ENCODE measurements at places on chromosomes 16 and 17.
A peak's percentile ranks its signal among the peaks of the same experiment; 100 is the strongest.

DNA sequence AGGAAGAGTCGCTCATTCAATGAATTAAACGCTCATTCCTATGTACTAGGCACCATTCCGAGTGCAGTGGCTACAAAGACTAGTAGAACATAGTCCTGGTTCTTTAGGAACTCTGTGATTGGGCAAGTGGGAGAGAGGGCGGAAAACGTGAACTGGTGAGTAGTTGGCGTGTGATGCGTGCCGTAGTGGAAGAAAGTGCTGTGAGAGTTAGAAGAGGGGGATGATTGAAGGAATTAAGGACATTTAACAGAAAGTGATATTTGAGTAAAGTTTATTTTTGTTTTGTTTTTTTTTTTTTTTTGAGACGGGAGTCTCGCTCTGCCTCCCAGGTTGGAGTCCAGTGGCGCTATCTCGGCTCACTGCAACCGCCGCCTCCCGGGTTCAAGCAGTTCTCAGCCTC, 7.9 kb upstream of the SLFN14 start:
- no peak for DNase-seq

DNA sequence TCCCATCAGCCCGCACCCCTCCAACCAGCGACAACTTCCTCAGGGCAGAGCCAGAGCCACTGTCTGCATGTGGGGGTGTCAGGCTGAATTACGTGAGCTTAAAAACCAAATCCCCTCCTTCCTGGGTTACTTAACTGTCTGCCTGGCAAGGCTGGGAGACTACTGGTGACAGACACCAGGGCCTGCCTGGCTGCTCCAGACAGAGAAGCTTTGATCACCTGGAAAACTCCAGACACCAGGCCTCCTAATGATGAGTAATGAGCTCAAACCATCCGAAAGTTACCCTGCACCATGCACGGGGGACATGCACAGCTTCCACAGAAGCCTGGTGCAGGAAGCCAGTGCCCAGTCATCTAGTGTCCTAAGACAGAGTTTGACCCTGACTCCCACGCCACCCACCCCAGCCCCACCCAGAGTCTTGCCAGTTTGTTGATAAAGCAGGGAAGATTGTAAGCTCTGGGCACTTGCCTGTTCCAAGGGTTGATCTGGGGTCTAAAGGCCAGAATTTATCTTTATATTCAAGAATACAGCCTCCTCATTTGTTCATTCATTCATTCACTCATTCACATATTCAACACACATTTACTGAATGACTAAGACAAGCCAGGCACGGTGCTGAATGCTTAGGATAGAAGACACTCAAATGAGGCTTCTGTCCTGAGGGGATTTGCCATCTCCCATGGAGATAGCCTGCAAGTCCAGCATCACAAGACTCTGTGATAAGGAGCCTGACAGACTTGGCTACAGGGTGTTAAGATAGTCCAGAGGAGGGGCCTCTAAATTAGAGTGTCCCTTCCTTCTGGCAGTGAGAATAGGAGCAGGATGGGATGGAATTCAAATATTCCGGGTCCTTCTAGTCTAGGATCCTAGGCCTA, 7.2 kb upstream of the CCDC182 start:
- DNase-seq: no peak

- no peak for DNase-seq
These were observed 271.4 kb downstream of the IRX3 start for GRCh38 chr16:54015147-54015546.

DNA sequence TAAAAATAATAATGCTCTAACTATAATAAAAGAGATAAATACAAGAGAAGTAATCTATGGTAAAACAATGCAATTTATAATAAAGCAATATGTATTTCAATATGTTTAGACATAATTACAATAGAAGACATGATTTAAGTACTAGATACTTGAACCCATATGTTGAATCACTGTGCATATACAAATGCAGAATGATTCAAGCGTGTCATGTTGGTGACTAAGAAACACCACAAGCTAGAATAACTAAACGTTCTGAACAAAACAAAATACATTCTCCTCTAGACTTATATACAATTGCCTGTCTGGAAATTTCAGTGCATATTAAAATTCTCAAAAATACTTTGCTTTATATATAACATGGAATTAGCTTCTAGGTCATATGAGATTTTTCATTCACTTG, 11.2 kb downstream of the TADA2A start:
- no peak for DNase-seq

GRCh38 chr17:42116705-42117396, 4.3 kb downstream of the KAT2A start:
- peak; percentile 70 for DNase-seq

DNA sequence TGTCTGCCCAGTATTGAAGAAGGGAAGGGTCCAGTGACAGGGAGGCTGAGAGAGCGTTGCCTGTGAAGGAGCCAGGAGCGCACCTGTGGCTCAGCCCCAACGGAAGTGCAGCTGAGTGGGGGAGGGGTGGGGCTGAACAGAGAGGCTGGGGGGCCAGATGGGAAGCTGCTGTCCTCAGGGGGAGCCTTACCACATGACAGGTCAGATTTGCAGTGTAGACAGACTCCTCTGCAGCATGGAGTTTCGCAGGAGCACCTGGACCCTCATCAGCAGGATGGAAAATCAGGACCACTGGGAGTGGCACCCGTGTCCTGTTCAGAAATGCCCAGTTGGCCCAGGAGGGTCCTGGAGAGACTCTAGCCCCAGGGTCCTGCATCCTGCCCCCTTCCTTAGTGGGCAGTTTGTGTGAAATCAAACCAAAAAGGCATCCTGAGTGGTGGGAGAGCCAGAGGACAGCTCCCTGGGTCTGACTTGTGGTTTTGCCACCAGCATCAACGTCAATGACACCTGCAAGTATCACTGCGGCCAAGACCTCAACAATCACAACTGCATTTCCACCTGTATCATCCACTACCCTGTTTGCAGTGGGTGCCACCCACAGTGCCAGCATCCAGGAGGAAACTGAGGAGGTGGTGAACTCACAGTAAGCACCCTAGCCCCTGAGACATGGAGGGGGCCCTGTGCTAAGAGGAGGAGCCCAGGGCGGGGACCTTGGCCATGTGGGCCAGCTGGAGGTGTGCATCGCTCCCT, 7.8 kb downstream of the CD300A start:
- DNase-seq: no peak

DNA sequence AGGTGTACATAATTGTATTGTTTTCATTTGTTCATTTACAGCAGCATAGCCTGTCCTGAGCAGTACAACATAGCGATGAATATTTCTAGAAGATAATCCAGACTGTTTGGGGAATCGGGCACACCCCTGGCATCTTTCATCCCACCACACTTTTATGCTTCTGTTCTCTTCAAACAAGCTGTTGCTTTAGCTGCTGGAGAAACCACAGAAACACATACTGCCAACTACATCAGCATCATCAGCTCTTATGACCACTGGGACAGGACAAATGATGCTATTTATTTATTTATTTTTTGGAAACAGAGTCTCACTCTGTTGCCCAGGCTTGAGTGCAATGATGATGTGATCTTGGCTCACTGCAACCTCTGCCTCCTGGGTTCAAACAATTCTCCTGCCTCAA, 22.6 kb upstream of the HAPSTR1 start:
- DNase-seq: no peak

DNA sequence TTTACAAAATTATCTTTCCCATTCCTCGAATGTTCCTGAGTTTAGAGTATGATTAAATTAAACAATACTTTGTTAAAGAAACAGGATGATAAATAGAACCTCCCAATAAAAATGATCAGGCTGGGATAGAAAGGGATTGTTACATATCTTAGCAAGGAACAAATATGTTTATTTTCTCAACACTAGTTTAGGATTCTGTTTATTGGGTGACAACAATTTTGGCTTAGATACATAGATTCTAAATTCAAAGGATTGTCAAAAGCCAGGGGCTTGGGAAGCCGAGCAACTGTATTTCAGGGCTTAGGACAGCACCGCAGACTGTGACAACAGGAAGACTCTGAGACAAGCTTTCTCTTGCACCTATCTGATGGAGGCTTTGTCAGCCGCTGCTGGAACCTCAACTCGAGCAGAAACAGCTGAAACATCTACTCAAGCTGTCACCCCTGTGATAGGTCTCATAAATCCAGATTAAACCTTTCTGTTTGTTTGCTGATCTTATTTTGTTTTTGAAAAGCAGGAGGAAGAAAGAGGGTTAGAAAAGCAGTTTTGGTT, 562.8 kb upstream of the ZFHX3 start:
- DNase-seq: no peak

DNA sequence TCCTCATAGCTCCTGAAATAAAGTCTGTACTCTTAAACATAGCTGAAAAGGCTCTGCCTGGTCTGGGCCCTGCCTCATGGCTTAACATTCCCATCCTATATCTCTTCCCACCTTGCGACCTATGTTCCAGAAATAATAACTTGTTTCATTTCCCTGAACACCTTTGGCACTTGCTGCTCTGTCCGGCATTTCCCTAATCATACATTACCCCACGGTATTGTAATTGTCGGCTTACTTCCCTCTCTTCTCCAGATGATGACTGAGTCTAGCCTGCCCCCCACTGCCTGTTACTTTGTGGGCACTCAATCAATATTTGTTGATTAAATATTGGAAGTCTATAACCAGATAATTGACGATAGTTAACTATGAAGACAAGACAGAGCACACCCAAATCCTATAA, 23.3 kb upstream of the SUPT4H1 start:
- DNase-seq: no peak

- DNase-seq: no peak
These were observed 76.6 kb downstream of the BMERB1 start for GRCh38 chr16:15510992-15511391.

GRCh38 chr17:42117397-42118125, 3.6 kb downstream of the KAT2A start:
- DNase-seq: no peak

DNA sequence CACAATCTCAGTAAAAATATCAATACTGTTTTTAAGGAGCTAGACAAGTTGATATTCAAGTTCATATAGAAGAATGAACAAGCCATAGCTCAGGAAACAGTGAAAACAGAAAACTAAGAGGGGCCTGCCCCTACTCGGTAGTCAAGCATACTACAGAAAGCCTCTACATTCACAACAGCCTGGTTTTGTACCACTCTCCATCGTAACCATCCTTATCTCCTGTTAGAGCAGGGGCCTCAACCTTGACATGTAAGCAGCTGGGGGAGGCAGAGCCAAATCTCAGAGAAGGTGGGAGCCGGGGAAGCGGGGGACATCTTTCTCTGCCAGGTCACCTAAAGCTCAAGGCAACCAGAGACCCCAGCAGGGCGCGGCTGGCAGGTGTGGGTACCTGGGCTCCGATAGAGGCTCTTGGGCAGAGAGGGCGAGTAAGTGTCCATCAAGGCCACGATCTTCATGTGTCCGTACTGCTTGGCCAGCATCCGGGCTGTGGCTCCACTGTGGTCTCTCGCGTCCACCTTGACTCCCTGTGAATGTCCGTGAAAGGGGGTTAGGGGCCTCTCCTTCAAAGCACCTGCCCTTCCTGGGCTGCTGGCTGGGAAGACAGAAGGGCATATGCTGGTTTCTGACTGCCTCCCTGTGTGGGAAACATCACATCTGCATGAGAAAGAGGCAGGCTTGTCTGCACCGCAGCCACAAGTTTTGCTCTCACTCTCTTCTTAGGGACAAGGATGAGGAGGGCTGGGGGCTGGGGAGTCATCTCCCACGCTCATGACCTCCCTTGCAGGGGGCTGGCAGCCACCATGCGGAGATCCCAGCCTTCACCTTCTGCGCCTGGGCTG, 20.2 kb downstream of the ANKS3 start:
- no peak for DNase-seq

- no peak for DNase-seq
These were observed 282.1 kb downstream of the CBLN1 start for GRCh38 chr16:48999508-48999907.

- no peak for DNase-seq
These were observed 68.2 kb upstream of the XYLT1 start for GRCh38 chr16:17538927-17539326.

GRCh38 chr16:87851141-87851587, 18.1 kb downstream of the SLC7A5 start:
- no peak for DNase-seq

DNA sequence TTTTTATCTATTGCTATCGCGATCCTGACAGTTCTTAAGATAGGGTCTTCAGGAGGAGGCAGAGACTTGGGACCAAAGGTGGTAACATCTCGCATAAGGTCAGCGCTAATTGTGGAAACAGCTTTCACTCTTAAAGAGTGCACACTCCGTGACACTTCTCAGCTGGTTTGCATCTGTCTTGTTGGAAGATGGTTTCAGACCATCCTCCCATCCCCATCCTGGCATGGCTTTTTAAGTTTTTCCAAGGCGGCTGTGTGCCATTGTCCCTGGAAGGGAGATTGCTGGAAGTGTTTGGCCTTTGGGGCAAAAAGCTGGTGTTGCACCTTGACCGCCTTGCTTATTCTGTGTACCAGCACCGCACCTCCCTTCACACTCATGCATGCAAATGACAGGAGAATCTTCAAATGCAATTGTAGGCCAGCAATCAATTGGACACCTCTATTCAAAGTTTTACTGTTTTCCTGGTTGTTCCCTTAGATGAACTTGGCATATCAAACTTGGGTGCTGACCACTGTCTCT, 1.5 kb downstream of the SOCS7 start:
- DNase-seq: no peak

DNA sequence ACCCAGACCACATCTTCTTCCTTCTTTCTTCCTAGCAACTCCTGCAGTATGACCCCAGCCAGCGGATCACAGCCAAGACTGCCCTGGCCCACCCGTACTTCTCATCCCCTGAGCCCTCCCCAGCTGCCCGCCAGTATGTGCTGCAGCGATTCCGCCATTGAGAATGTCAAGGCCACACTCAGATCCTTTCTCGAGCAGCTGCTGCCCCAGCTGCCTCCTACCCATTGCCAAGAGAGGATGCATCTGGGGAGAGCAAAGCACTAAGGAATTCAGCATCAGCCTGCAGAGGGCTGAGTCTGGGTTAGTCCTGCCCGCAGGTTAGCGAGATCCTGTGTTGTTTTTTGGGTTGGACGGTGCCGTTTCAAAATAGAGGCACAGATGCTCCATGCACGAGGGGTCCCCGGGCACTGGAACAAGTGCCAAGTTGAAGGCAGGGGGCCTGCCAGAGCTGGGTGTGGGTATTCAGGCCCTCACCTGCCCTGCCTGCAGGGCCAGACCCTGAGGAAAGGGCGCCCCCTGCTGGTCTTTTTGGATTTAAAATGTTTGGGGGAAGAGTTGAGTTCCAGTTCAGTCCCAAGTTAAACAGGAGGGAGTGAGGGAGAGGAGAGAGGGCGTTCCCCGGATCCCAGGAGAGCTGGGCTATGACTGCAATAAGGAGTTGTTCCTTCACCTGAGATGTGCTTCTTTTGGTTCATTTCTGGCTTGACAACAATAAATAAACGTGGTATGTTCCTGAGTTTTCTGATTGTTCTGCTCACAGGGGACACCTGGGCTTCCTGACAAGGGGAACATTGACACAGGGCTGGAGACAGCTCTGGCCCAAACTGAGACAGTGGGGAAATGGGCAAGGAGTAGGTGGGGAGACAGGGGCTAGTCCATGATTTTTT, 4.9 kb downstream of the CDK3 start:
- peak; percentile 90 for DNase-seq

GRCh38 chr17:61488878-61489718, 36.9 kb downstream of the TBX4 start:
- no peak for DNase-seq

GRCh38 chr17:14311981-14312380, 11.1 kb downstream of the HS3ST3B1 start:
- no peak for DNase-seq

GRCh38 chr16:52022177-52022576, 524.8 kb downstream of the TOX3 start:
- no peak for DNase-seq

- DNase-seq: no peak
These were observed 631 bp downstream of the RETREG3 start for GRCh38 chr17:42608305-42609181.

- no peak for DNase-seq
These were observed 3.6 kb downstream of the STAC2 start for GRCh38 chr17:39222151-39222550.
